ENCODE measurements at places on chromosomes 11 and 22.
A peak's percentile ranks its signal among the peaks of the same experiment; 100 is the strongest.

- DNase-seq, result no peak
Observed at GRCh38 chr11:57316017-57316416, 8.7 kb downstream of the TNKS1BP1 start.

DNA sequence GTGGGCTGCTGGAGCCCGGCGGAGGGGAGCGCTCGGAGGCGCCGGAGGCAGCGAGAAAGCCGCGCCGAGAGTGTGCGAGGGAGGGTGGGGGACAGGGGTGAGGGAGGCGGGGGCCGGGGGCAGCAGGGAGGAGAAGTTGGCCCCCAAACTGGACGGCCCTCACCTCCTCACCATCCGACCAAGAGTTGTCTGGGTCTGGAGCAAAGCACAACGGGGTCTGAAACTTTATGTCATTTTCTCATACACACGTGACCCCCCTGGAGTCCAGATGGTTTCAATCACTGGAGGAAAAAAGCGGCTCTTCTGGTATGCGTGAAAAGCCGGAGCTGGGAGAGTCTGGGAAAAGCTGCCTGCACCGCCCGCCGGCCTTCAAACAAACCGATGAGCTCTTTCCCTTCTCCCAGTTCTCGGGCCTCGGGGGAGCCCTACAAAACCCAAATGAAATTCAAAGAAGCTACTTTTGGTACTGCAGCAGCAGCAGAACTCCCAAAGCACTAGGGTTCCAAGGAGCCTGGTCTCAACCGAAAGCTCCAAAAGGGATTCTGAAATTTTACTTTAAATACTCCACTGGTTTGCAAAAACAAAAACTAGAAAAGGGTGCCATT lies 39.7 kb upstream of the AKIP1 start:
- no peak for DNase-seq

DNA sequence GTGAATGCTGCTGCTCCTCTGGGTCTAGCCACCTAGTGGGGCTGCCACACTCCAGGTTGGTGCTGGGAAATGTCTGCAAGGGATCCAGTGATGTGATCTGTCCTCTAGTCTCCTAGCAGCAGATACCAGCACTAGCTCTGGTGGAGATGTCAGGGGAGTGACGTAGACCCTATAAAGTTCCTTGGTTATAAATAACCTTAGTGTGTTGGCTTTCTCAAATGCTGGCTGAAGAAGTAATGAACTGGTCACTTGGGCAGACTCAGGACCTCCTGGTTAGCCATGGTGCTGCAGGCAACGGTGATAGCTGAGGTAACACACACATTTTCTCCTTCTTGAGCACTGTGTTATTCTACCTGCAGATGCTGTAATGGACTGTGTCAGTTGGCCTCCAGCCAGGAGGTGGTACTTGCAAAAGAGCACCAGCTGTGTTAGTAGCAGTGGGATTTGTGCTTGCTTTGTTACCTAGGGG lies 35.5 kb downstream of the BBOX1 start:
- DNase-seq, result no peak

GRCh38 chr11:61004180-61004611 lies 32.7 kb downstream of the CD6 start:
- DNase-seq, result no peak

GRCh38 chr11:117195761-117196160 lies 3.4 kb upstream of the TAGLN start:
- no peak for DNase-seq

- DNase-seq, result no peak
Observed at GRCh38 chr11:125346179-125346530, 149.9 kb downstream of the FEZ1 start.

GRCh38 chr22:38727123-38727522 lies 21.4 kb downstream of the GTPBP1 start:
- no peak for DNase-seq

DNA sequence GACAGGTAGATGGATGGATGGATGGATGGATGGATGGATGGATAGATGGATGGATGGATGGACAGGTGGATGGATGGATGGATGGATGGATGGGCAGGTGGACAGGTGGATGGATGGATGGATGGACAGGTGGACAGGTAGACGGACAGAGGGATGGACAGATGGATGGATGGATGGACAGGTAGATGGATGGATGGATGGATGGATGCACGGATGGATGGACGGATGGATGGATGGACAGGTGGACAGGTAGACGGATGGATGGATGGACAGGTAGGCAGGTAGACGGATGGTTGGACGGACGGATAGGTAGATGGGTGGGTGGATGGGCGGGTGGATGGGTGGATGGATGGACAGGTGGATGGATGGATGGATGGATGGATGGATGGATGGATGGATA lies 24.3 kb downstream of the PDGFB start:
- DNase-seq, result peak; percentile 18

DNA sequence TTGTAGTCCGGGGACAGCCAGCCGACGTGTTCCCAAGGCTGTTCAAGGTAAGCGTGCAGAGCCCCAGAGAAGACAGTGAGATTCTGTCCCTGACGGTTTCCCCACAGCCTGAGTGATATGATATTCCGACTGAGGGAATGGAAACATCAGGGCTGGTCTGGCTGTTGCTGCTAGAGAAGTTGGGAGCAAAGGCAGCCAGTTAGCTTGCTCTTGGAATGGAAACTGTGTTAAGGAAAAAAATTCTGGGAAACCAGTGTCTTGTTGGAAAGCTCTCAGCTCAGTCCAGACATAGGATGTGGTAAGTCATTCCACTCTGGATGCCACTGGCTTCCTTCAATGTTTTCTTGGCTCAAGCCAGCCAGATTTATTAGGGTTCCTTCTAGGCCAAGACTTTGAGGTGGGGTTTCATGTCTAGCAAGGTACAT lies 8.8 kb downstream of the CRY2 start:
- no peak for DNase-seq

DNA sequence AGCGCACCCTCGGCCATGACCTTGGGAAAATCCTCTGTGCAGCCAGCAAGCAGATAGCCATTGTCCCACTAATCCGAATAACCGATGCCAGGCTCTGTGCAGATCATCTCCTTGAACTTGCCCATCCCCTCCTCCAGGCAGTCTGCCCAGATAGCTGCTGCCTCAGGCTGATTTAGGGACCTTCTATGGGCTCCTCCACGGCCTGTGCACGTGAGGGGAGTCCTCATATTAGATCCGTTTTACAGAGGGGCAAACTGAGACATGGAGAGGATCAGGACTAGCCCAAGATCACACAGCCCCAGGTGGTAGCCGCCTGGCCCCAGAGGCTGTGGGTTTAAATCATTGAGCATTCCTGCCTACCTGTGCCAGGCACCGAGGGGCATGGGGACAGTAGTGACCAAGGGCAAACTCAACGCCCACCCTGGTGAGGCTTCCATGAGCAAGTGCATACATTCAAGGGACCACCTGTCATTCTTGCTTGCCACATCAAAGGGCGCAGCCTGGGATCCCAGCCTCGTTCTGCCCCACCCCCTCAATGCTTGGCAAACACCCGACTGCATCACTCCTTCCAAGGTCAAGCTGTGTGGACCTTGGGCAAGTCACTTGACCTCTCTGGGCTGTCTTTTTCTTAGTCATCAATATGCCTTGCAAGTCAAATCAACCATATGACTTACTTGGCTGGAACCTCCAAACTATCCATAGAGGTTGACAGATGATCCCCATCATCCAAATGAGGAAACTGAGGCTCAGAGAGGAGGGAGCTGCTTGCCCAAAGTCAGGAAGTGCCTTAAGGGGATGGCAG lies 131.6 kb downstream of the MN1 start:
- no peak for DNase-seq

- DNase-seq, result no peak
Observed at GRCh38 chr11:82586581-82586980, 147.1 kb downstream of the FAM181B start.

DNA sequence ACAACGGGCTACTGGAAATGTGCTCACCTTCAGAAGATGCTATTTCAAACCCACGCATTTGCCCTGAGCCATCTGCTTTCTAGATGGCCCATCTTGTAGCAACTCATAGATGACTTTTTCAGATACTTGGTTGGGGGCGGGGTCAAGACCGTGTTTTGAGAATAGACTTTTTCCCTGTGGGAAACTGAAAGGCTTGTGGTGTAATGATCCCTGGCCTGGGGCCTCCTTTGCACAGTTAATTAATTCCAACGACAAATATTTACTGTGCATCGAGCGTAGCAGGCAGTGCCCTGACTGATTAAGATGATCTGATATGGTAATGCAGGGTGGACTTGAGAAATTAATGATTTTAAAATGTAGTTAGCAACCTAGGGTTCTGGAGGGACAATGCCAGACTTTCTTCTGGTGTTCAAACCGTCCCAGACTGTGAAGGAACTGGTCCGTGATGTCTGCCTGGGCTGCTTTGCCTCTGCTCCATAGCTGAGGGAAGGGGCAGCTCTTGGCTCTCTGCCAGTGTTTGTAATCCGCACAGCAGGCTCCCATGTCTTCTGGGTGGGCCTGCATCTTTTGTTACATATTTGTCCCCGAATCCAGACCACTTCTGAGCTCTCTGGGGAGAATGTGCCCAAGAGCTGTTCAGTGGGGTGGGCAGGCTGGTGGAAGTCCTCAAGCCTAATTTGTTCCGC lies 84.8 kb downstream of the ADAMTS15 start:
- DNase-seq, result no peak

GRCh38 chr11:47983464-47984397 lies 3.4 kb downstream of the PTPRJ start:
- DNase-seq, result no peak

DNA sequence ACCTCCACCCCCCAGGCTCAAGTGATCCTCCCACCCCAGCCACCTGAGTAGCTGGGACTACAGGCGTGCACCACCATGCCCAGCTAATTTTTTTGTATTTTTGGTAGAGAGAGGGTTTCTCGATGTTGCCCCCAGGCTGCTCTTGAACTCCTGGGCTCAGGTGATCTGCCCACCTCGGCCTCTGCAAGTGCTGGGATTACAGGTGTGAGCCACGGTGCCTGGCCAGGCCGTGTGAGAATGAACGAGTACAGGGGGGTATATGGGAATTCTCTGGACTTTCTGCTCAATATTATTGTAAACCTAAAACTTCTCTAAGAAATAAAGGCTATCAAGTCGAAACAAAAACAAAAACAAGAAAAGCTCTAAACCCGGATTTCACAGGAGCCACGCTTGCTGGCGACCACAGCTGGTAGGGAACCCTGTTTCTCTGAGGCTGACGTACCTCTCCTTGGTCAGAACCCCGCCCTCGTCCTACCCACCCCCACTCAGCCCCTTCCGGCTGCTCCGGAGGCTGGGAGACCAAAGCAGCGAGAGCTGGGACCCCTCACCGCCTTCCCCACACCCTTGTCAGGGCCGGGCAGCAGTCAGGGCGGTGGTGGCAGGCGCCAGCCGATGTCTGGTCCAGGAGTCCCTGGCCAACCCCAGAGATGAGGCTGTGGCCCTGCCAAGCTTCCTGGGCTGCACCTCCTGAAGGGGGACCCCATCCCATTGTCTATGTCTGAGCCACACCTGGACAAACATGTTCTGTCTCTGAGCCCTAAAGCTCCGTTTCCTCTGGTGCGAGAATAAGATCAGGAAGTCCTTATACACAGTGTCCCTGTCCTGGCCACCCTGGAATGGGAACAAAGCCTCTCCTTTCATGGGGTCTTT lies 52.1 kb downstream of the LINC01488 start:
- DNase-seq, result peak; percentile 51

GRCh38 chr22:46578824-46579561 lies 41.2 kb upstream of the GRAMD4 start:
- DNase-seq, result peak; percentile 55

DNA sequence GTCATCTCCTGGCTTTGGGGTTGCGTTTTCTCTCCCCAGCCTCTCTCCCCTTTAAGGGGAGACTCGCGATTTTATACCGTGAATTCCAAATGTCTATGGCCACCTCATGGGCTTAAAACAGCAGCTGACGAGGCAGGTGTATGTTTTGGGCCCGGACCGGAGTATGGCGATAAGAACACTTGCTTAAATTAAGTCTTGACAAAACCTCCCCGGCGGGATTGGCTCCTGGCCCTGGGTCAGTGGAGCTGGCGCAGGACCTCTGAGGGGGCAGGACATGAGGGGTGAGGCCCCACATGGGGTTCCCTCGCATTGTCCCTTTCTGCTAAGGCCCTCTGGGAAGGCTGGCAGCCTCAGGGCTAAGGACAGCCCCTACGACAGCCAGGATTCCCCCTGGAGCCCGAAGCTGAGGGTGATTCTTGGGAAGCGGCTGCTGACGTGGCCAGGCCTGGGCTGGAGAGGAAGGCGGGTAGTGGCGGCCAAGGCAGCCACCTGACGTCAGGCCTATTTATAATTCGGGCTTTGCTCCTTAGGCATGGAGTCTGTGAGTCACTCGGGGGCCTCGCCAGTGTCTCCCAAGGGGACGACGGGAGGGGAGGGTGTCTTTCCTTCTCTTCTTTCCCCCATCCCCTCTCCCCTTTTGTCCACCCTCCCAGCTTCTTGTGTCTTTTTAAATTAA lies 12.7 kb downstream of the MYO18B start:
- DNase-seq, result no peak

DNA sequence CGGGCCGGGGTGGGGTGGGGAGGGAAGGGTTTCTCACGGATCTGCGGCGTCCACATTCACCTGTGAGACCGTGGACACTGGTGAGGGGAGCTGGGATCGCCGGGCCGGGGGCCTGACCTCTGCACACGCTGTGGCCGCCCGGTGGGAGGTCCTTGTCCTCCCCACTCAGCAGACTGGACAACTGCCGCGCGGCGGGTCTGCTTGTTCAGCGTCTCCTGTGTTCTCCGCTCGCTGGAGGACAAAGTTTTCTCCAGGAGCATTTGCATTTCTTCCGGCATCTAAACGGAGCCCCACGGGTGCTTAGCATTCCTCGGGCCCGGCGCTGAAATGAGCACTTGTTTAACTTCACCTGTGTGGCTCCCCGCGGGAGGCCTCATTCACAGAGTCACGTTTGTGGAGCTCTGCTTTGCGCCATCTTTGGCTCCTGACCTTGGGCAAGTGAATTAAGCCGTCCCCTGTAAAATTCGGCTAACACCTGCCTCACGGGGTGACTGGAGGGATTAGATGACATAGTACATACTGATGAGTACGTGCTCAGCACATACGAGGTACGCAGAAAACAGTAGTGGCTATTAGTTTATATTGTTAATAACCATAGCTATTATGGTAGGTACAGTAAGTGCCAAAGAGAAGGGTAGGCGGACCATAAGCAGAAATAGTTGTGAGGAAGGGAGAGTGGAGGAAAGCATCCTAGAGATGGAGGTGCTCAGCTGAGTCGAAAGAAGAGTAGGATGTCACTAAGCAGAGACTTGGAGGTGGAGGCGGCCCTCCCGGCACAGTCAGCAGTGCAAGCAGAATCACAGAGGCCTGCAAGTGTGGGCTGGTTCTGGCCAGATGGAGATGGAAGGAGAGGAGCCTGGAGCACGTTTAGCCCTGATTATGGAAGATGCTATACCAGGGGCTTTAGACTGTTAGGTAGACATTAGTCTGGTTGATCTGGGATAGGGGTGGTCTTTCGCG lies 885 bp downstream of the TRMU start:
- no peak for DNase-seq

DNA sequence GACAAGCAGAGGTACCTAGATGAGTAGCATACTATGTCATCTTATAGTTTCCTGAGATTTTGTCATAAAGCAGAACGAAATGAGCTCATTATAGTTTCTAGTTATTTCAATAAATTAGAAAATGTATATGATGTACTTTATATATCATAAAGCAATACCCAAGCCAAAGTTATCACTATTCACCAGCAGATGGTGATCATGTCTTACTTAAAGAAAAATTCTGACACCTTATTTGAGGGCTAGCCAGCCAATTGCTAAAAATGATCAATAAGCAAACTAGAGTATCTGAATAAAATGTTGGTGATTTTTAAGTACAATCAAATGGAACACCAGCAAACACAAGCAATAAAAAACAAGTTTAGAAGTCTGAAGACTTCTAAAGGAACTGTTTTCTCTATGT lies 44.1 kb downstream of the RSF1 start:
- DNase-seq, result no peak

All from RWPE2 (cell line).